Fibroblast of skin of left quadriceps (primary cell): ENCODE measurements at places on chromosomes 11 and 22.

GRCh38 chr11:36437413-36437812, 72.7 kb downstream of the TRAF6 start:
- no peak for DNase-seq

GRCh38 chr11:105000797-105001196, 22.2 kb downstream of the CASP5 start:
- no peak for DNase-seq

DNA sequence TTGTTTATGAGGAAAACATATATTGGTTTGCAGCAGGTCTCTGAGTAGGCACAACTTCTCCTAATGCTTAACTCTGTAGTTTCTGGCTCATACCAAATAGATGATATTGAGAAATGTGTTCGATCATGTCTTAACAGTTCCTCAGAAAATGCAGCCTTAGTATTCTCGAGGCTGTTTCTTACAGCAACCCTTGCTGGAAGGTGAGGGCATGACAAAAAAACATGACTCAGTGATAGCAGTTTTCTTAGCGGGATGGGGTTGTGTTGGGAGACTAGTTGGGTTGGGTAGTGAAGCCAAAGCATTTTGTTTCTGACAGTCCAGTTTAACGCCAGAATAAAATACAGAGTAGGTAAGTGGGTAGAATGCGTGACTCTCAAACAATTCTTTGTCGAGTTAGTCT, 94.7 kb upstream of the PARVA start:
- no peak for DNase-seq

GRCh38 chr11:10397226-10397987, 57.7 kb upstream of the AMPD3 start:
- no peak for DNase-seq

DNA sequence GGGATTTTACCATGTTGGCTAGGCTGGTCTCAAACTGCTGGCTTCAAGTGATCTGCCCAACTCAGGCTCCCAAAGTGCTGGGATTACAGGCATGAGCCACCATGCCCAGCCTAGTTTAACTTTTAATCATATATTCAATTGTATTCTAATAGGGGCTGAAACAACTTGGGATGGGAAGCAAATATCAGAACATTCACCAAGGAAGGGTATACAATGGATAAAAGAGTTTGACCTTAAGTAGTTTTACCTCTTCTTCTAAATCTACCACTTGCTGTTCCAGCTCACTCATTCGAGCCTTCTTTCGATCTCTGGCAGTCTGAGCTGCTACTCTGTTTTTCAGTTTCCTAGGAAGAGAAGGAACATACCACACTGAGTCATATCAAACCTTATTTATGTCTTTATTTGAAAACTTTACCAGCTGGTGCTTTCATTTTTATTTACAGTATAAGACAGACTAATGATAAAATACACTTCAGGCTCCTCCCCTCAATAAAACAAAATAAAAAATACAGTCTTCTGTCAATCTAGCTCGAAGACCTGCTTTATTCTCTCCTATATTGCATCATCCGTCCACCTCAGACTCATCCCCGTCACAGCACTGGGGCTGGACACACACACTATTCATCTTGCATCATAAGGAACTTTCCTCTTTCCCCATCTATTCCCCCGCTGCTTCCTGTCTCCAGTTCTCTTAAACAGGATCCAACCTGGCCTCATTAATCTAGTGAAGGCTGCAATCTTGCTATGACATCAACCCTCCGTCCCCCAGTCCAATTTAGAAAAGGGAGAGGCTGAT, 1.4 kb downstream of the XBP1 start:
- DNase-seq, result peak; percentile 91
